Common myeloid progenitor, CD34-positive (primary cell): ENCODE measurements at places on chromosomes 5 and 9.

DNA sequence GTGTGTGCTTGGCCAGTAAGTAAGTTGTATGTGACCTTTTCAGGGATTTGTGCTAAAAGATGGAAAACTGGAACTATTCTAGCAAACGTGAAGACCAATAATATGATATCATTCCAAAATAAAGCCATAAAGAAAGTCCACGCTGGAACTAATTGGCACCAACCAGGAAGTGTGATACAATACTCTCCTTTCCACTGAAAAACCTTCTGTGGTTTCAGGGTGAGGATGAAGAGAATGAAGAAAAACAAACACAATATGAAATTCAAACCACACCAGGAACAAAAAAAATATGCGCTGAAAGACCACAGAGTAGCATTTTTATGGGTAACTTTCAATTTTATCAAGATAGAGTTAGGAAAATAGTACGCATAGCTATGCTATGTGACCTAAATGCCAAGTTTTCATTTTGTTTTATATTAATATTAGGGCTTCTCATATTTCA, 105.8 kb downstream of the EFNA5 start:
- no peak for DNase-seq

- no peak for DNase-seq
Observed at GRCh38 chr5:1324719-1325190, 20.1 kb downstream of the CLPTM1L start.

DNA sequence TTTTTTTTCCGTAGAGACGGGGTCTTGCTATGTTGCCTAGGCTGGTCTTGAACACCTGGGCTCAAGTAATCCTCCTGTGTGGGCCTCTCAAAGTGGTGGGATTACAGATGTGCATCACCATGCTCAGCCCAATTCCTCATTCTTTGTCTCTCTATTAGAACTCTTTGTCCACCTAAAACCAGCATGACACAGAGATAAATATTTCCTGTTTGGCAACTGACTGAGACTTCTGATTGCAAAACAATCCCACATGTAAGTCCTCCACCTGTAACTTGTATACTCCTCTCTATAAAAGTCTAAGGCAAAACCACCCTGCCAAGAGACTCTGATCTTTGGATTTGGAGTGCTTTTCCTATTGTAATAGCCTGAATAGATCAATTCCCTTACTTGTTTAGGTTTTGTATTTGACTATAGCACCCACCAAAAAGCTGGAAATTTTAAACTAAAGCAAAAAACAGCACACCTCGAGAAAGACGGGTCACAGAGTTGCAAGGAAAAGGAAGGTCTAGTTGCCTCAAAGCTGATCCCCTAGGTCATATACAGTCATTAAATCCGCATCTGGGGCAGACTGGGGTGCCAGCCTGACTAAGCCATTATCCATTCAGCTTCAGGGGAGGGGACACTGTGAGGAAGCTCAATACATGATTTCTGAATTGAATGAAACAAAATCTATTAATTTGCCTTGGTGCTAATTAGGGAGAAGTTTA, 13.5 kb upstream of the KIF27 start:
- DNase-seq = peak; percentile 32

- DNase-seq = no peak
Observed at GRCh38 chr9:114216976-114217375, 61.6 kb downstream of the COL27A1 start.

DNA sequence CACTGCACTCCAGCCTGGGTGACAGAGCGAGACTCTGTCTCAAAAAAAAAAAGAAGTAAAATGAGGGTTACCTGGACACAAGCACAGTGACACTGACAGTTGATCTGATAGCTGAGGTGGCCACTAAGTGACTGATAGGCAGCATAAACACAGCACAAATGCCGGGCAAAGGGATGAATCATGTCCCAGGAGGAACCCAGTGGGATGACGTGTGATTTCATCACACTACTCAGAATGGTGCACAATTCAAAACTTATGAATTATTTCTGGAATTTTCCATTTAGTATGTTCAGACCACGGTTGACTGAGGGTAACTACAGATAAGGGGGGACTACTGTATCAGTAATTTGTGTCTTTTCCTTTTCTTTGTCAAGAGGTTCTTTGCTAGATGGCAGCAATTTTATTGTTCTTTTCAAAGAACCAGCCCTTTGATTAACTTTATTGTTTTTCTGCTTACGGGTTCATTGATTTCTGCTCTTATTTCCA, 34.3 kb upstream of the RNF130 start:
- no peak for DNase-seq

DNA sequence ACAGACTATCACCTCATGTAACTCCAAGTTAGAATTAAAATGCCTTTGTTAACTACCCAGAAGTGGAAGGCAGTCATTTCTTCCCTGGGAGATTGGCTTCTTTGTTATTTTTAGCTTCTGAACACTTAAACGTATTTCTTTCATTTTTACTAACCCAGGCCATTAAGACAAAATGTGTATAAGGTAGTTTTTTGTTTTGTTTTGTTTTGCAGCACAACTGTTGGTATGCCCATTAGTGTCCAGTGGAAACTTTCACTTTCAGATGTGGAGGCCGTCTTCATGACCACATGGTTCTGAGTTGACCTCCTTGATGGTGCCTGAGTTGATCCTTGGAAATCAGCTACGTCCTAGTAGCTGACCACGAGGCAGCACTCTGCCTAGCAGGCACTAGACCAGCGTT, 264.6 kb upstream of the ZNF608 start:
- DNase-seq = no peak

- no peak for DNase-seq
Observed at GRCh38 chr5:116441223-116441622, 133.4 kb downstream of the SEMA6A start.

DNA sequence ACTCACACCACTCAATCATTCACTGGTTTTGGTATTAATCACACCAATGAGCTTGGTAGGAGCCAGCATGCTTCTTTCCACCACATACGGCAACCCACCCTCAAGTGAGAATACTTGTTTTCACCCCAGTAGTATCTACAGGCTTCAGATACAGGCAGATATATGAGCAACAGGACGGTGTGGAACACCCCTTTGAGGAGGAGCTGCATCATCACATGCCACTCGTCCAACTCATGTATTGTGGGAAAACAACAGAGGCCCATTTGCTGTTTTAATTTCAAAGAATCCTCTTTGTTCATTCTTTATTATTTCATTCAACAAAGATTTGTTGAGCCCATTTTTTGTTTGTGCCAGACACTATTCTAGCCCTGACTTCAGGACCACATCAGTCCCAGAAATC, 46.0 kb downstream of the RORB start:
- no peak for DNase-seq

- no peak for DNase-seq
Observed at GRCh38 chr5:116887104-116887503, 312.5 kb upstream of the SEMA6A start.

- DNase-seq = no peak
Observed at GRCh38 chr5:72662305-72662704, 154.2 kb upstream of the TNPO1 start.

GRCh38 chr5:77022511-77023417, 7.4 kb upstream of the AGGF1 start:
- DNase-seq = no peak

DNA sequence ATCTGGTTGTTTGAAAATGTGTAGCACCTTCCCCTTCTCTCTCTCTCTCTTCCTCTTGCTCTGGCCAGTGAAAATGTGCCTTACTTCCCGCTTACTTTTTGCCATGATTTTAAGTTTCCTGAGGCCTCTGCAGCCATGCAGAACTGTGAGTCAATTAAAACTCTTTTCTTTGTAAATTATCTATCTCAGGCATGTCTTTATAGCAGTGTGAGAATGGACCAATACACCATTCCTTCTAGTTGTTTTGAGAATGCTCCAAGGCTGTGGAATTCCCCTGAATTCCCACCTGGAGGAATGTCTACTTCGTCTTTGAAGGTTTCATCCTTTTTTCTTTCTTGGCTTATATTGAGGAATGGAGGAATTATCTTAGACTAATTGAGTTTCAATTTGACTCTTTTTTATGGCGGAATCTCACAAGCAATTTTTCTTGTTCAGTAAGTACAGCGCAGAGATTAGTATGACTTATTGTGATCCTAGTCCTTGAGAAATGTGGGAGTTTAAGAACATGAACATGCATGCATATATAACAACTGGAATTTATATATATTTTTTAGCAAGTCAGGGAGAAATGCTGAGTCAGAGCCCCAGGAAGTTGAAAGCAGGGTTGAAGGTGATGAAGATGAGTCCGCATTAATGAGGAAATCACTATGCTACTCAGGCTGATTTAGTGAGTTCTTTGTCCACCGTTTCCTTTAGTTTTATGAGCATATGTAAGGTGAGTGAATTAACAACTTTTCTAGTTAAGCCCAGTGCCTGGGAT, 488.1 kb upstream of the ADAMTS16 start:
- no peak for DNase-seq

GRCh38 chr9:69322256-69322655, 2.8 kb upstream of the ENTREP1 start:
- DNase-seq = no peak

- no peak for DNase-seq
Observed at GRCh38 chr5:53083927-53084326, 25.6 kb downstream of the MOCS2 start.

DNA sequence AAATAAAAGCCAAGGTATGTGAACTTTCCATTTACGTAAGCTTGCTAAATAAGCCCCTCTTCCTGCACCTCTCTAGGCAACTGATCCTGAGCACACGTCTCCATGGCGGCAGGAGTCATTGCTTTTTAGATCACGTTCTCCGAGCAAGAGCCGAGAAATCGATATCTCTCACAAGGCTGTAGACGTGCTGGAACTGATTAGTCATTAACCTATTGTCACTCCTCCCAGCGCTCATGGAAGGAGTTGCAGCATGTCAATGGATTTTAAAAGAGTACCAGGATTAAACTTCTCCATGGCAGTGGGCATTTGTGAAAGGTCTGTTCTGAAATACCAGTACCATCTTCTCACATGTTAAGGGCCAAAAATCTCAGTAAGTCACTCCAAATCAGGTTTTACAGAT, 4.7 kb upstream of the ADCY2 start:
- DNase-seq = no peak

DNA sequence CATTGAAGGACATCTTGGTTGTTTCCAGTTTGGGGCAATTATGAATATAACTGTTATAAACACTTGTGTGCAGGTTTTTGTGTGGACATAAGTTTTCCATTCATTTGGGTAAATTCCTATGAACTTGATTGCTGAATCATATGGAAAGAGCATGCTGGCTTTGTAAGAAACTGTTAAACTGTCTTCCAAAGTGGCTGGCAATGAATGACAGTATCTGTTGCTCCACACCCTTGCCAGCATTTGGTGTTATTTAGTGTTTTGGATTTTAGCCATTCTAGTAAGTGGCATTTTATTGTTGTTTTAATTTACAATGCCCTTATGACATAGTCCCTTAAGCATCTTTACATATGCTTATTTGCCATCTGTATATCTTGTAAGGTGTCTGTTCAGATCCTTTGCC, 29.8 kb upstream of the UGT3A2 start:
- DNase-seq = no peak

DNA sequence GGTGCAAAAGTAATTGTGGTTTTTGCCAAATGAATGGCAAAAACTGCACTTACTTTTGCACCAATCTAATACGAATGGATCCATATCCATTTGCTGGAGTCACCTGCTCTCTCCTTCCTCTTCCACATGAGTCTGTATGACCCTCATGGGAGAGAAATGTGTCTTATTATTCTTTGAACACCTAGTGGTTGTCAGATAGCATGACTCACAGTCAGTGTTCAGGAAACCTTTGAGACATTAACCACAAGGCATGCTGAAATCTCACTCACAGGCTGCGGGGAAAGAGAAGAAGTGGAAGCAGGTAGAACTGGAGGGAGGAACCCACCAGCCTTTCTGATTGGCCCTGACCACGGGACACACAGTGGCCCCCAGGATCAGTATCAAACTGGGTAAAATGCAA, 222.8 kb upstream of the KLF4 start:
- peak; percentile 88 for DNase-seq

DNA sequence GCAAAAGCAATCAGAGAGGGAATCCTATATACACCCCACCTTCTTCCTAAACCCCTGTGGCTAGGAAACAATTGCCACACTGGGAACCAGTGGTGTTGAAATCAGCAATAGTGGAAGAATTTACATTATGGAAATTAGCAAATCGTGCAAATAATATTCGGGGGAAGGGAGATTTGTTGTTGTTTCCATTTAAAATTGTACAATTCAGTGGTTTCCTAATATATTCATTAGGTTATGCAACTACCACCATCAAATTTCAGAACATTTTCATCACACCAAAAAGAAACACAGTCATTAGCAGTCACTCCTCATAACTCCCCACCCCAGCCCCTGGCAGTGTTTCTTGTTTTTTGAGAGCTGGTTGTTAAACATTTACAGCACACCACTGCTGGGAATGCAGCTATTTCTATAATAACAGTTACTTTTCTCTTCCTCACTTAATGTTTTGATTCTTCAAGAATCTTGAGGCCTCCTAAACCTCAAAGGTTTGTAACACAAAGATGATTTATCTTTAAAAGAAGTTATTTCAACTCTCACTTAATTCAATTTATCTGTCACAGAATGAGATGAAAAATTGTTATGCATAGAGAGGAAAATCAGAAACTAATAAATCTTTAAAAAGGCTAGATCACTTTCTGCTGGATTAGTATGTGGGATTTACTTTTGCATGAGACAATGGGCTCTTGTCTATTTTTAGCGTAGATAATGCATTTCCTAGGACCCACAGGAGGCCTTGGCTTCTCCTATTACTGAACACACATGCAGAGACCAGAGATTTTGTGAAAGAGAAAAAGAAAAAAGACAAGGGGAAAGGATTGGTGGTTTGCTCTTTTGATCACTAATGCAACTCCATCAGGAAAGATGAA, 91.8 kb upstream of the DAPK1 start:
- DNase-seq = no peak

- no peak for DNase-seq
Observed at GRCh38 chr9:96720435-96720834, 57.5 kb downstream of the ZNF510 start.

- no peak for DNase-seq
Observed at GRCh38 chr9:114017741-114018715, 60.1 kb downstream of the AMBP start.

DNA sequence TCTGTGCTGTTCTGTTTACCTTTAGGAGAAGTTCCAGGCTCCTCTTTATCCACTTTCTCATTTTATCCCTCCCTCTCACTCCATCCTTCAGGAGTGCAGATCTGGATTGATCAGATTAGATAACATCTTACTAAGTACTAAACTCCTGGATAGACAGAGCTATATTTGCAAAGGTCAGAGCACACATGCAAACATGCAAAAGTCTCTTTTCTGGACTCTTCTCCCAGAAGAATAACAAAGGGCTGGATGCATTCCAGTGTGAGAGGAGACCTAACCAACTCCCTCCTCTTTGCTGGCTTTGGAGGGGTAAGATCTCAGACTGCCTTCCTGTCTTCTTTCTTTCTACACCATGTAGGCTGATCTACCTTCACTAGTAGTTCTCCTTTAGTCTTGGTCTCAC, 21.4 kb downstream of the GARNL3 start:
- DNase-seq = no peak

GRCh38 chr9:116555556-116556155, 131.4 kb upstream of the TRIM32 start:
- DNase-seq = no peak

DNA sequence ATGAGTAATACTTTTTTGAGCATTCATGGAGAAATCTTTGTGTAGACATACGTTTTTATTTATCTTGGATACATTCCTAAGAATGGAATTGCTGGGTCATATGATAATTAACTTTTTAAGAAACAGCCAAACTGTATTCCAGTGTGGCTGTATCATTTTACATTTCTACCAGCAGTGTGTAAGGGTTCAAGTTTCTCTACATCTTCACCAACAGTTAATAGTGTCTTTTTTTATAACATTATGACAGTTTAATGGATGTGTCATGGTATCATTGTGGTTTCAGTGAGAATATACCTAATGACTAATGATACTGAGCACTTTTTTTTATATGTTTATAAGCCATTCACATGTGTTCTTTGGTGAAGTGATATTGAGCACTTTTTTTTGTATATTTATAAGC, 52.4 kb downstream of the NIPBL start:
- DNase-seq = peak; percentile 13
